NCI-H748 treated with DMSO at 0.1 percent for 48 hours (cell line): ENCODE measurements at places on chromosomes 16 and 17.

- no peak for DNase-seq
Observed at GRCh38 chr17:28128779-28129178, 86.3 kb downstream of the NLK start.

DNA sequence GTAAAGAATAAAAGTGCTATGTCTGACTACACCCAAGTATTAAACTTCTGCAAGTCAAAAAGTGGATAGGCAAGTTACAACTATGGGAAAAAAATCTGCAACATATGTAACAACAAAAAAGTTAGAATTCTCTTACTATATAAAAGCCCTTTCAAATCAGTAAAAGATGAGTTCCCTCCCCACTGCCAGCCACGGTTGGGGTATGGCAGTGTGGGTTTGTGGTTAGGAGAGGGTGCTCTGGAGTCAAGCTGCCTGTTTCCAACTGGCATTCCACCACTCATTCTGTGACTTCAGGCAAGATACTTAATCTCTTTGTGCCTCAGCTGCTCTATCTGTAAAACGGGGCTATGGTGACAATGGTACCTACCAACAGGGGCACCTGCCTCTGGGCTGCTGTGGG lies 26.6 kb upstream of the MFSD6L start:
- no peak for DNase-seq

DNA sequence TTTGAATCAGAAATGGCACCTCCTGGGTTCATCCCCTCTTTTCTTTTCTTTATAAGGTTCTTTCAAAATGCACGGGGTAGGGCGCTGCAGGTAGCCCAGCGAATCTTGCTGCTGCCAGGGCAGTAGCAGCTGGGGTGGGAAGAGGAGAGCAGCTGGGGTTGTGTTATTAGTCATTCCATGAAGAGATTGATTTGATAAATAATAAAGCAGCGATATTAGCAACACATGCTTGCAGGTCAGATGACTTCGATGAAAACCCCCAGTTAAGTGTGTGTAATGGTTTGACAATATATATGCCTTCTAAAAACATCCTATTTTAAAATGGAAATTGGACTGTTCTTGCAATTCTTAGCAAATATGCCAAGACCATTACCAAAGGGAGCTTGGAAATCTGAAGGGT lies 200.7 kb downstream of the CCDC182 start:
- DNase-seq: peak; percentile 34

DNA sequence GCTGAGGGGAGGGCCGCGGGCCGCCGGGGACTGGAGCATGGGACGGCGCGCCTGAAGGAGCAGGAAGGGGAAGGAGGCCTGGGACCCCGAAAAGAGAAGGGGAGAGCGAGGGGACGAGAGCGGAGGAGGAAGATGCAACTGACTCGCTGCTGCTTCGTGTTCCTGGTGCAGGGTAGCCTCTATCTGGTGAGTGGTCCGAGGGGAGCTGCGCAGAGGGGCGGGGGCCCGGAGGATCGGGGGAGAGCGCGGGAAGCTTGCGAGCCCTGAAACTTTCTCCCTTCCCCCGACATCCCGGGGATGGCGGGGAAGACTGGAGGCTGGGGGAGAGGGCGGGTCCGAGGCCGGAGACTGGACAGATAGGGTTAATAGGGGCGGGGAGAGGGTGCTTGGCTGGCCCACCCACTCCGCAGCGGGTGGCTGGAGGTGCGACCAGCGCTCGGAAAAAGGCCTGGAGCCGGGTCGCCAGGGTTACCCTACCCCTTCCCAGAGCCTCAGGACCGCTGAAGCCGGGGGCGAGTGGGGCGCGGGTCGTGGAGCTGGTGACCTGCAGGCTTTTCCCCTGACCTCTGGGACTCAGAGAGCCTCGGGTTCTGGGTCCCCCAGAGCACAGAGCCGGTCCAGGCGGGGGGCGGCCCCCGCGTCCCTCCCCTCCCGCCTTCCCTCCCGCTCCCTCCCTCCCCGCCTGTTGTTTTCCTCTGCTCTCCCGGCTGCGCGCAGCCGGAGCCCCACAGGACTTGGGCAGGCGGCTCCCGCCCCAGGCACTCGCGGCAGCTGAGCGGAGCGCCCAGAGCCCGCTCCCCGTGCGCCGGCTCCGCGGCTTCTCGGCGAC lies 631 bp downstream of the NXPH3 start:
- no peak for DNase-seq

GRCh38 chr17:60888812-60889709 lies 211.4 kb downstream of the BCAS3 start:
- no peak for DNase-seq

GRCh38 chr16:73951481-73951880 lies 345.1 kb upstream of the PSMD7 start:
- DNase-seq: no peak

DNA sequence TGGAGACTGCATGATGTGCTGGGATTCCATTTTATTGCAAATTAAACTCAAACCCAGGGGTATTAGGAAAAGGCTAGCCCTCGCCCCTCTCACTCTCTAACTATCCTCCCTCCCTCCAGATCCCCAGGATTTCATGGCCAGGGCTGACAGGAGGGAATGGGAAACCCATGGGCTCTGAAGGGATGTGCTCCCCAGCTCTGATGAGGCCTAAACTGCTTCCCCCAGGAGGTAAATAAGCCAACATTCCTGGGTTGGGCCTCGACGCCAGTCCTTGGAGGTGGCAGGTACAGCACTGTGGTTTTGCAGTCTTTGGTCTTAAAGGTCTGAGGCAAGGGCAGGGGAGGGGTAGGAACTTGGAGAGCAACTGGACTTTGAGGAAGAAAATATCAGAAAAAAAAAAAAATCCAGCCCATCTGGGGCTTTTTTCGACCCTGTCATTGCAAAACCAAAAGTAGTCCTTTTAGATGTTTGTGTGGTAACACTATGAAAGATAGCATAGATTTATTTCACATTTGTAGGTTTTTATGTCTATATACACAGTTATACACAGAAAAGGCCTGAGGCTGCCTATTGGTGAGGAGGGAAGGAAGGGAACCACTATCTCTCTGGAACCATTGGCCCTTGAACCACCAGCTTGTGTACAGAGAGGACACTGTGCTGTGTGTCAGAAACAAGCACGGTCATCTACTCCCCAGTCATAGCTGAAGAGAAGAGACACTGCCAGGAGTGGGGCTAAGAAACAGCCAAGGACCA lies 12.0 kb downstream of the C17orf113 start:
- DNase-seq: no peak

DNA sequence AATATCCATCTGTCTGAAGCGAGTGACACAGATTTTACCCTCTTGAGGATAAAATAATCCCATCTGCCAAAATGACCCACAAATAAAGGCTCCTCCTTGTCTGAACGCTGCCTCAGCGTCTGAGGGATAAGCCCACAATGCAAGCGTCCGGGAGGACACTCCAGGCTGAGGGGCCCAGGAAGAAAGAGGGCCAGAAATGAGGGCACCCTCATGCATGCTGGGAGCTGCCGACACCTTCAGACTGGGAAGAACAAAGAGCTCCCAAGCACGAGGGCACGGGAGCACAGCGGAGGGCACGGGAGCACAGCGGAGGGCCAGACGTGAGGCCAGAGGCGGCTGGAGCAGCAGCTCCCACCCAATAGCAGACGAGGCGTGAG lies 126.9 kb downstream of the ZNF778 start:
- DNase-seq: no peak

- DNase-seq: no peak
Observed at GRCh38 chr17:49069585-49070273, 62.8 kb upstream of the B4GALNT2 start.
